ENCODE measurements at places on chromosomes 12 and 14.

DNA sequence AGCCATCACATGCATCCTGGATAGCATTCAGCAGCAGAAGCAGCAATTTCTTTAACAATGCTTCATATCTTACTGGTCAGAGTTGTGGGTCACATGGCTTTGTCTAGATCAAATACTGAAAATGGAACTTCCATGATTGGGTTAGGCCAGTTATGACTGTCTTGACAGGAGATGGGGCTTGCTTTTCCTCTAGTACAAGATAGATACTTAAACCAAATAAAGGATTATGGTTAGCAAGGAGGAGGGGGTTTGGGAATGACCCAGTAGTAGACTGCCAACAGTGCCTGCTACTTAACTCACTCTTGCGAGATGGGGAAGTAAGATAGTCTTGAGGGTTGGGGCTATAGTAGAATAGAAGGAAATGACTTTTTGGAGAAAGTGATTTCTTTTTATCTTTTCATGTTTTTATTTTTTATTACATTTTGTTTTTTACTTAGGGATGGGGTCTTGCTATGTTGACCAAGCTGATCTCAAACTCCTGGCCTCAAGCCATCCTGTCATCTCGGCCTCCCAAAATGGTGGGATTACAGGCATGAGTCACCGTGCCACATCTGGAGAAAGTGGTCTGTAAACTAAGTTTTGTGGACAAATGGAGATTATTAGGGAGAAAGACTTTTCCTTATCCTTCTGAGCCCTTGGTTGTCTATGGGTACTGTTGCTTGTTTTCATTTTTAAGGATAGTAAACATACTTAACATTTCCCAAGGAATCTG lies 37.6 kb downstream of the WNK1 start:
- no peak for DNase-seq

GRCh38 chr12:132071040-132071810 lies 72.9 kb downstream of the DDX51 start:
- DNase-seq = no peak

DNA sequence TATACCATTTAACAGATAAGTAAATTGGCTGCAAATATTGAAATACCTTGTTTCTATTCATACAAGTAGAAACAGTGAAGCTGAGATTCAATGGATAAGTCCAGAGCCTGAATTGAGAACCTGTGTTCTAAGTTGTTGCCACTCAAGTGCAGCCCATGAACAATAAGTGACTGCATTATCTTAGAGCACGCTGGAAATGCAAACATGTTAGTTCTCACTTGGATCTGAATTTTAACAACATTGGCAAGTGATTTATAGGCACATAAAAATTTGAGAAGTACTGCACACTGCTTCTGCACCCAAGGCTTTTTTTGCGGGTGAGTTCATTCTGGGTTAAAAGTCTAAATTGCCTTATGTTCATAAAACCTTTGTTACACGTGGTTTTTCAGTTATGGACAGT lies 484.3 kb downstream of the NAV3 start:
- no peak for DNase-seq

- no peak for DNase-seq
Measured at GRCh38 chr12:67786086-67786485, 137.5 kb downstream of the DYRK2 start.

DNA sequence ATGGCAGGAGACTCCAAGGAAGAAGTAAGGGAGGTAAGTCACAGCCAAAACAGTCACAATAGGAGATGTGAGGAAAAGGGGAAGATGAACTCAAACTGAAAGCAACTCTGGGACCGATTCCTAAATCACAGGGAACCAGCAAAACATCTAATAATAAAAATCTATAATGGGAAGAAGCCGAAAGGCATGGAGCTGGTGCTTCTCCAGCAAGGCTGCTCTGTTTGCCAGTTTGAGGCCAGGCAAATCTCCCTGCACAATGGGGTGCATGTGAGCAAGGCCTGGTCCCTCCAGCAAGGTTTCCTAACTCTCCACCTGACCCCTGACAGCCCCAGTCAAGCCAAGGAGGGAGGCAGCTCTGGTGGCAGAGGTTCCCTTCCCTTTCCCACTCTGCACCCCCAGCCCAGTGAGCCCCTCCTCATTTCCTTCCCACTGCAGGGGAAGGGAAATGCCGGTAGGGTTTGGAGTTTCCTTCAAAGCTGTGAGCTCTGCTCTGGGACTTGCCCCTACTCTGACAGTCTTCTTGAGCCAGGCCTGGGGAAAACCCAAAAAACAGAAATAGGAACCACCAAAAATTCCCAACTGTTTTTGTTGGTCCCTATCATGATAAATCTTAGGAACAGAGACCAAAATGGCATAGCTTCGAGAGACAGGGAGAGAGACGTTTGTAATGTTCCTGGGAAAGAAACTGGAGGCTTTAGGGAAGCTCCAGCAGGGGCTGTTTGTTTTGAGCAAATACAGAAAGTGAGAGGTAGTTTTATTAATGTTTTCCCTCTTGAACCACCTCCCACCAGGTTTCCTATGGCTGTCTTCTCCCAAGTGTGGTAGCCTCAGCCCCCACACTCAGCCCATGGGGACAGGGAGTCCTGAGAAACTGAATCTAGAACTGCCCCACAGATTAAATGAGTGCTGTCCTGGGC lies 34.6 kb downstream of the FMNL3 start:
- no peak for DNase-seq

DNA sequence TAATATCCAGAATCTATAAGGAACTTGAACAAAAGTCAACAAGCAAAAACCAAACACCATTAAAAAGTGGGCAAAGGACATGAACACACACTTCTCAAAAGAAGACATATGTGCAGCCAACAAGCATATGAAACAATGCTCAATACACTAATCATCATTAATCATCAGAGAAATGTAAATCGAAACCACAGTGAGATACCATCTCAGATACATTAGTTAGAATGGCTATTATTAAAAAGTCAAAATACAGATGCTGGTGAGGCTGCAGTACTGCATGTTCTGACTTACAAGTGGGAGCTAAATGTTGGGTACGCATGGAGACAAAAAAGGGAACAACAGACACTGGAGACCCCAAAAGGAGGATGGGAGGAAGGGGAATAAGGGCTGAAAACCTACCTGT lies 67.1 kb downstream of the BLTP3B start:
- no peak for DNase-seq

- no peak for DNase-seq
Measured at GRCh38 chr12:100326208-100326607, 30.7 kb upstream of the SLC17A8 start.

- no peak for DNase-seq
Measured at GRCh38 chr14:24437020-24437735, 5.4 kb downstream of the SDR39U1 start.

- DNase-seq = no peak
Measured at GRCh38 chr14:104099096-104100041, 13.9 kb downstream of the ASPG start.

DNA sequence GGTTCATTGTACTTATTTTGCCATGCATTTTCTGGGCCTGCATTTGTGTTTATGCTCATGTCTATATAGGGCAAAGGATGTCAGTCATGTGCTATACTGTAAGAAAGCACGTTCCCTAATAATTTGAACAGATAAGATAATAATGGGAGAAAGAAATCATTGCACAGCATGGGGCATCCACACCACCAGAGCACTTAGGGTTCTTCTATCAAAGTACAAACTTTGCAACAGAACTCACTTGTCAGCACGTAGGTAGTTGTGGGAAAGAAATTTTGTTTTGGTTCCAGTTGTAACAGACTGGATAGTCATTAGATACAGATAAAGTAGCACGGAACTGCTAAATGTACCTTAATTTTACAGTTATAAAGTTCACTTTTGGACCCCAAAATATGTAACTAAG lies 10.1 kb downstream of the PPP1CC start:
- DNase-seq = no peak

DNA sequence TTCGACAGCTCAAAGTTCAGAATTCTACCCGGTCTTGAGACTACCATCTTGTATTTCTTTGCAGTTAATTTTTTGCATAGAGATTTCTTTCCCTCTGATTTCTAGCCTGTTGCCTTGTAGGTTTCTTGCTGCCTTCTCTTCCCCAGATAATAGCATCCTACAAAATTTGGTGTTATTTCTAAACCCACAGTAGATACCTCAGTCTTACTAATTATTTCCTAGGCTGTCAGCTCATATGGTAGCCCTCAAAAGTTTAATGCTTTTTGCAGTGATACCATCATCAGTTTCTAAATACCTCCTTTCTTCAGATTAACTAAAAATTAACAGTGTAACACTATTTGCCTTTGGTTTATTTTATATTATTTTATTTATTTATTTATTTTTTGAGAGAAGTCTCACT lies 61.9 kb upstream of the TMPO start:
- no peak for DNase-seq

DNA sequence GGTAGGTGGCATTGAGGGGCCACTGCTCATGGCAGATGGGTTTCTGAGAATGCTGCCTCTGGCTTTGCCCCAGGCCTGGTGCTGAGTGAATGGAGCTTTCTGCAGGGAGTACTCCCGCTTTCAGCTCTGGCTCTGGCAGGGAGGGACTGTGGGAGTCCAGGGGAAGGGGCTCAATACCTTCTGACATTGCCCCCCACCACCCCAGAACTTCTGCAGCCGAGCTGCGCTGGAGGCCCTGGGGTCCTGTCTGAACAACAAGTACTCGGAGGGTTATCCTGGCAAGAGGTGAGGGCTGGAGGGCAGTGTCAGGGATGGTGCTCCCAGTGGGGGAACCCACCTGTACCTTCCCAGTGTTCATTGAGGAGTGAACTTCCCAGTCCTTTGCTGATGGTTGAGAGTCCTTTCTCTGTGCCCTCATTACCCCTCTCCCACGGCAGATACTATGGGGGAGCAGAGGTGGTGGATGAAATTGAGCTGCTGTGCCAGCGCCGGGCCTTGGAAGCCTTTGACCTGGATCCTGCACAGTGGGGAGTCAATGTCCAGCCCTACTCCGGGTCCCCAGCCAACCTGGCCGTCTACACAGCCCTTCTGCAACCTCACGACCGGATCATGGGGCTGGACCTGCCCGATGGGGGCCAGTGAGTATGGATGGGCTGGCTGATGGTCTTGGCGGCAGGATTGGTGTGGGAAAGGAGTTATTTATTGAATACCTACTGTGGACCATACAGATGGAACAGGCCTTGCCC lies 1.9 kb downstream of the SHMT2 start:
- no peak for DNase-seq

DNA sequence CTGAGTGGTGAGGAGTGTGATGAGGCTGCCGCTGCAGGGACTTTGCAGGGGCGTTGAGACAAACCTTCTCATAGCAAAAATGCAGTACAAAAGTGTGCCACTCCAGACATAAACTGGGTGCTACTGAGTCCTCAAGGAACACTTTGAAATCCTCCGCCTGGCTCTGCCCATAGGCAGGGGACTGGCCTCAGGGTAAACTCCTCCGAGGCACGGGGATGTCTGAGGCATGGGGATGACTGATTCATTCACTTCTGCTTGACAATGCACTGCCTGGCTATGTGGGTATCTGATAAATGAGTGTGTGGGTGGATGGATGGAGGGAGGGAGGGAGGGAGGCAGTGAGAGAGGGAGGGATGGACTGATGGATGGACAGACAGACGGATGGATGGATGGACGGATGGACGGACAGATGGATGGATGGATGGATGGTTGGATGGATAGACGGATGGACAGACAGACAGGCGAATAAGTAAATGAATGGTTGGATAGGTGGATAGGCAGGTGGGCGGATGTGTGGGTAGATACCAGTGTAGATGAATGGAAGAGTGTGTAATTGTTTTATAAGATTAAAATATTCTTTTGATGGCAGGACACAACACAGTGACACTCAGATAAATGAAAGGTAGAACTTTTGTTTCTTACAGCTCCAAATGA lies 2.1 kb upstream of the BDKRB2 start:
- no peak for DNase-seq

DNA sequence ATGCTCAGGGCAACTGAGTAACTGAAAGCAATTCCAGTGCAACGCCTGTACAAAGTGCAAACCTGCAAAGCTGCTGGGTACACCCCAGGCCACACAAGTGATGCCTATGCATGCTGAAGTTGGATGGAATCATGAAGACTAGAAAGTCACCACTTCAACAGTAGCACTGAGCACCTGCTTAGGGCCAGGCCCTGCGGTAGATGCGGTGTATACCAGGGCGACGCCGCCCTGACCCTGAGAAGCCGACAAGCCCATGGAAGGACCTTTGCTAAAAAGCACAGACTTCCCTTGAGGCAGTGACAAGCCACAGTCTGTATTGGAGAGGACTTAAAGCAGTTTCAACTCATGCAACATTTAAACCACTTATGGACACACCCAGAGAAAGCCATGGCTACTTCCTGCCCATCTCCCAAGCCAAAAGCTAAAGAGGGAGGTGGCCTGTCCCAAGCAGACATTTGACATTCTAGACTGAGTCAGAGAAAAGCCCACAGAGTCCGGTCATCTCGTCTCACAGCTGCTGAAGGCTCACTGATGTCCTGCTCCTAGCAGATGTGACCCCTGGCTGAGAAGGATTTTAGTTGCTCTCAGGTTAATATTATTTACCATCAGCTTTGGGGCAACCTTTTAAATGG lies 843.9 kb upstream of the TMEM132C start:
- DNase-seq = no peak

- no peak for DNase-seq
Measured at GRCh38 chr12:111858186-111858585, 16.2 kb downstream of the MAPKAPK5 start.

- peak; percentile 48 for DNase-seq
Measured at GRCh38 chr12:39127401-39127800, 222.0 kb upstream of the CPNE8 start.

DNA sequence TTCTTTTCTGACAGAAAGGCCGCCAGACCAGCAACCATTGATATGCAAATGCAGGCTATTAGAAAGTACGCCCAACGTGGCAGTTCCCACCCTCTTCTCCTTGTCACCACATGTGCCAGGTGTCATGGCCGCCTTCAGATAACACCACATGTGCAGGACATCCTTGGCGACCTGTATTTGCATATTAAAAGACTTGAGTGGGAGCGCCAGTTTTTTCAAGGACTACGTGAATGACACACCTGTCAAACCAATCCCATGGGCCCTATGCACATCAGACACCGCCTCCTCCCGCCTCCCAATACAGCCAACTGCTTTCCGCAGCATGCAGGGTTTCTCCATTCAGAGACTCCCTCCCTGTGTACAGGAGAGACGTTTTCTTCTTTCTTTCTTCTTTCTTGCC lies 318.6 kb upstream of the FAR2 start:
- DNase-seq = no peak

DNA sequence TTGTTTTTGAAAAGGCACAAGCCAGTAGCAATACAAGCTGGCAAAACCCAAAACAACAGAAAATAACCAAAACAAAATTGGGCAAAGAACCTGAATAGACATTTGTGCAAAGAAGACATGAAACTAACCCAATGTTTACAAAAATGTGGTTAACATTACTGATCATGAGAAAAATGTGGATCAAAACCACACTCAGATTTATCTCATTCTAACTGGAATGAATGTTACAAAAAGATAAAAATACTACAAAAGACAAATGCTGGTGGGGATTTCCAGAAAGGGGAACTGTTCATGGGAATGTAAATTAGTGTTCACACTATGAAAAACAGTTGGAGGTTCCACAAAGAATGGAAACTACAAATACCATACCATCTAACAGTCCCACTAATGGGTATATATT lies 26.6 kb downstream of the ASCL4 start:
- DNase-seq = no peak

DNA sequence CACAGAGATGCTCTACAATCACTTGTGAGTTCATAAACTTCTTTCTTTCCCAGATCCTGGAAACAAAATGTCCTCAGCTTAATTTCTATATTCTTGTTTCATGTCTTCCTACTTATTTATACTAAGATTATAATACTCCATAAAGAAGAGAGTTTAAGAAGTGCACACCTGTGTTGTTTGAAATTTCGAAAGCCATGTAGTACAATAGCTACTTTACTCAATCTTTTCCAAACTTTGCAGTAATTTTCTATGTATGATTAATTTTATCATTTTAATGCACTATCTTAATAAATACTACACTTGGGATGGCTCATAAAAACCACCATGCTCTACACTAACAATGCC lies 300 bp upstream of the TTC5 start:
- no peak for DNase-seq

Data from SW 1271 (cell line).